GM10248 (cell line): ENCODE measurements at places on chromosomes 5 and 9.

- DNase-seq, result peak; percentile 42
These were observed 69.9 kb downstream of the MAMDC2 start for GRCh38 chr9:70113403-70114022.

GRCh38 chr9:94081864-94082463 is 2.3 kb upstream of the PTPDC1 start:
- DNase-seq, result no peak

DNA sequence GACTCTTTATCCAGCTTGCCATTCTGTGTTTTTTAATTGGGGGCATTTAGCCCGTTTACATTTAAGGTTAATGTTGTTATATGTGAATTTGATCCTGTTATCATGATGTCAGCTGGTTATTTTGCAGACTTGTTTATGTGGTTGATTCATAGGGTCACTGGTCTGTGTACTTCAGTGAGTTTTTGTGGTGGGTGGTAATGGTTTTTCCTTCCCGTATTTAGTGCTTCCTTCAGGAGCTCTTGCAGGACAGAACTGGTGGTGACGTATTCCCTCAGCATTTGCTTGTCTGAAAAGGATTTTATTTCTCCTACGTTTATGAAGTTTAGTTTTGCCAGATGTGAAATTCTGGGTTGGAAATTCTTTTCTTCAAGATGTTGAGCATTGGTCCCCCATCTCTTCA is 381.1 kb downstream of the MAN2A1 start:
- DNase-seq, result no peak

- no peak for DNase-seq
These were observed 179.4 kb upstream of the ADRA1B start for GRCh38 chr5:159736844-159737243.

- no peak for DNase-seq
These were observed 62.6 kb downstream of the PPARGC1B start for GRCh38 chr5:149792540-149793255.

- DNase-seq, result no peak
These were observed 1658.4 kb downstream of the MAT2B start for GRCh38 chr5:165163861-165164260.

DNA sequence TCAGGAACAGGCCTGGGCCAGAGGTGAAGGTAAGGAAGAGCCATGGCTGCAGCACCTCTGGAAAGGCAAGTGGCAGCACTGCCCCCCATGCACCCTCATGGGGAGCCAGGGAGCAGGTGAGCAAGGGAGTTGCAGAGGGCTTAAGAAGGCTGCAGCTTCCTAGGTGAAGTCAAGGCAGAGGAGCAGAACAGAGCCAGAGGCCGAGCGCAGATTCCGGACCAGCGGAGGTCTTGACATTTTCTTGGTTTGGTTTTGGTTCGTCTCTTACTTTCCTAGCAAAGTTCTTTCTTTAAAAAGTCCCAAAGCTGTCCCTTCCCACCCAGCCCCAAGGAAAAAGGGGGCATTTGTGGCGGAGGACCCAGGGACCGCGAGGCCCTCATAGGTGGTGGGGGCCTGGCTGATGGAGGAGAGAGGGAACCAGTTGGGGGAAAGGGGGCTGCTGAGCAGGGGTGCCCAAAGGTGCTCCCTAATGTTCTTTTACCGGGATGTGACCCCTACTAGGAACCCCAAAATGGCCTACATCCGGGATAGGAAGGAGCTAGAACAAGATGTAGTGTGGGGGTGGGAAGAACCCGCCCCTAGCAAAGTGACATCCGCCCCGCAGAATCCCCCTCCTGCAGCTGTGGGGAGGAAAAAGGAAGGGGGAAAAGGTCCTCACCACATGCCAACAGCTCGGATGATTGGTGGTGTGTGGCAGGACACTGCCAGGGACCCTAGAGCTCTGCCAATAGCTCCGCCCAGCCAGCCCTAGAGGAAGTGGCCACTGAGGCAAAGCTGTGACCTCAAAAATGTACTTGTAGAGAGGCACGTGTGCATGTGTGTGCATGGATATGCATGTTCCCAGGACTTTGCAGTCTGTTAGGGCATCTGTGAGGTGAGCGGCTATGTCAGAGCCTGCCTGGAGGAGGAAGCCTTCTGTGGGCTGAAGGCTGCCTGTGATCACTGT is 914 bp upstream of the CD72 start:
- DNase-seq, result peak; percentile 60

GRCh38 chr5:153005711-153006110 is 484.8 kb upstream of the GRIA1 start:
- DNase-seq, result no peak

DNA sequence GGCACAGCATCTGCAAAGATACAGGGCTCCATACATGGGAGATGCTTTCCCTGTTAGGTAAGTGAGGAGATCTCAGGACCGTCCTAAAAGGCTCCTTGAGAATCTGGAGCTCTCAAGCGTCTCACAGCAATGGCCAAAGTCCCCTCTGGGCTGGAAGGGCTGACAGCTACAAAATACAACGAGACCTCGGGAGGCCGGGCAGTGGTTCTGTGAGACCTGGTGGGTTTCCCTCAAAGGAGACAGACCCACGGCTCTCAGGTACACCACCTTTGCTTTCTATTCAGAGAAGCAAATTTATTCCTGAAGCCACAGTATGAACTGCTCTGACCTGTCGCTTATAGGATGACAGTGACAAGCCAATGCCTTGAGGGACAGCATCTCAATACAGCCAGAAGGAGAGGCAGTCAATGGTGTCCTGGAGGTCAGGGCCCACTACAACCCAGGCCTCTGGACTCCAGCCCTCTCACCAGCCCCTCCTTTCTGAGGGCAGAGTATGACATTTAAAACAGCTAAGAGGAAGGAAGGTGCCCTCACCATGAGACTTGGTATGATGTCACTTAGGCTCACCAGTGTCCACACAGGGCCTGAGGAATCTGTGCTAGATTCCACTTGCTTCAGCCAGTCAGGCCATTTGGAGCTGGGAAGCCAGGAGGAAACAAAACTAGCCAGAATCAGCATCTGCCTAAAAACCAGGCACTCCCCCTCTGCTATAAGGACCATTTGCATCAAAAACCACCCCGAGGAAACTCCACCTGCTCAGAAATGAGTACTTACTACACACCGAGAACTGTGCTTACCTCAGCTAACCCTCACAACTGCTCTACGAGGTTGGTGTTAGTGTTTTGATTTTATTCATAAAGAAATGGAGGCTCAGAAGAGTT is 86.5 kb upstream of the FSTL4 start:
- DNase-seq, result peak; percentile 51

DNA sequence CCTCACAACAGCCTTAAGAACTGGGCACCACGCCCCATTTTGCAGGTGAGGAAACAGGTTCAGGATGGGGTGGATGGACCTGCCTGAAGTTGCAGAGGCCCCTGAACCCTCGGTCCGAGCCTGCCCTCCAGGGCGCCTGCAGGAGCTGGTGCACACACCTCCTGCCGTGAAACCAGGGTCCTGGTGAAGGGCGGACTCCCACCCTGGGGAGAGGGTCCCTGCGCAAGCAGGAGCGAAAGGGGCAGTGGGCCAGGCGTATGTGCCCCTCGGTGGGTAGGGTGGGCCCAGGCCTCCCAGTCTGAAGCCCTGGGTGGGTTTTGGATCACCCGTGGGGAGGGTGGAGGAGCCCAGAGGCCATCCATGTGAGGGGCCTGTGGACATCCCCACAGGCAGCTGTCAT is 37.9 kb downstream of the HK3 start:
- no peak for DNase-seq

DNA sequence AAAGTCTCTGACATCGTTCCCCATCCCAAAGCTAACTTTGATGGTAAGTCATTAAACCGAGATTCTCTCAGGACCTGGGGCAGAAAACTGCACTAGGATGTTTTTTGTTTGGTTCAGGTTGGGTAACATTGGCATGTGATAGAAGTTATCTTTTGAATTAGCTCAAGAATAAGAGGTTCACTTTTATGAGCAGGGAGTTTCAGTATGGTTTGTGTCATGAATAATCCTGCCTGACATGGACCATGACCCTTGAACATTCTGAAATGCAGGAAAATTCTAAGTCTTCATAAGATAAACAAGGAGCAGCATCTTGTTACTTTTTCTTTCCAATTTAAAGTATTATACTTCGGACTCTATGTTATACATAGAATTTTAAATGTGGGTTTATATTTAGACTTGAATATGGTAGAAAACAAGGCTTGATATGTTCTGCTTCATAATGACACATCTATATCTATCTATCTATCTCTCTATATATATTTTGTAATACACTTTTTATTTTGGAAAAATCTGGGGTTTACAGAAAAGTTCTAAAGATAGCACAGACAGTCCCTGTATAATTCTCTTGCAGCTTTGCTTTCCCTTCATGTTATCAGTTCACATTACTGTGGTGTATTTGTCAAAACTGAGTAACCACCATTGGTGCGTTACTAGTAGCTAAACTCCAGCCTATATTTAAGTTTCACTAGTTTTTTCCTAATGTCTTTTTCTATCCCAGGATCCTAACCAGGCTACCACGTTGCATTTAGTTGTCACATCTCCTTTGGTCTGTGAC is 102.7 kb upstream of the TAF11L2 start:
- no peak for DNase-seq

GRCh38 chr5:31415009-31415923 is 116.6 kb downstream of the DROSHA start:
- no peak for DNase-seq

DNA sequence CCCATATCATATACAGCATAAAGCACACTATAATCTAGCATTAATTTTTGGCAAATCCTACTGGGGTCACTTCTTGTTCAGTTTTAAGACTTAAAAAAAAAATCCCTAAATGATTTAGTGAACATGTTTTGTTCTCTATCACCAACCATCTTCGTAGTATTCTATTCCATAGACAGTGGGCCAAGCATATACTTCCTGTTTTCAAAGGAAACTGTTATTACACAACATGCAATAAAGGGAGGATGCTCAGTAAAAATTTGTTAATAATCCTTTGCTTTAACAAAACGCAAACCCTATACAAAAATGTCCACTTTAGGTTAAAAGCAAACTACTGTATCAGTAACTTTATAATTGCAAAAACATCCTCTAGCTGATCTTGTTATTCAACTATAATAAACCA is 13.0 kb downstream of the CCNH start:
- no peak for DNase-seq

GRCh38 chr9:79489261-79490000 is 82.3 kb upstream of the TLE4 start:
- DNase-seq, result no peak

DNA sequence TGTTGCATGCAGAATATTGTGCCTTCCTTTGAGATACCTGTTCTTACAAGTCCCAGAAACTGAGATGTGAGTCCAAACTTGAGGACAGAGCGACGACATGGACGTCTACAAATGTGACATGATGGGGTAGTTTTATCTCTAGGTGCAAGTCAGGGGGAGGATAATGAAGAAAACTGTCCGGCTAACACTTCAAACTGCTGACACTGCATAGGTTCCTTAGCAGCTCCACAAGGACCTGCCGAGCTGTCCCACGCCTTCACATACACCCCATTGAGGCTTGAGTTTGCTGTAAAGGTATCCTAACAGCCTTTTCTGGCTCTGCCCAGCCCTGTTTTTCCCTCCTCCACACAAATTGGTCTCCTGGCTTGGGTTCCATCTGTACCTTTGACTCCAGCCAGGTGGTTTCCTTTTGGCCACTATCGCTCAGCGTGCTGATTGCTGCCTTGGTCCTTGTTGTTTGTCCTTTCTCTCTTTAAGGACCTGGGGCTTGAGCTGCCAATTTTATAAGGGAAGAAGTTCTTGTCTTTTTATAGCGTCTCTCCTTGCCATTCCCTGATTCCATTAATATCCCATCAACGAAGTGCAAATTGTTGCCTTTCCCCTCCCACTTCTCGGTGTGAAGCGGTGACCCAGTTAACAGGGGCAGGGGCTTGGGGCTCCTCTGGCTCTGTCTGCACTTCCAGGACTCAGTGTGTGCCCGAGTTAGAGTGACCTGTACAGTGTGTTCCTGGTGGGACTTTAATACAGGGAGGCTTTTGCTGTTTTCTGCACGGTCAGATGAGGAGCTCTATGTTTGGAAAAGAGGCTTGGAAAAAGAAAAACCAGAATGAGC is 100.3 kb downstream of the PCSK1 start:
- DNase-seq, result no peak

- DNase-seq, result no peak
These were observed 11.1 kb downstream of the PALM2AKAP2 start for GRCh38 chr9:109791003-109791677.

DNA sequence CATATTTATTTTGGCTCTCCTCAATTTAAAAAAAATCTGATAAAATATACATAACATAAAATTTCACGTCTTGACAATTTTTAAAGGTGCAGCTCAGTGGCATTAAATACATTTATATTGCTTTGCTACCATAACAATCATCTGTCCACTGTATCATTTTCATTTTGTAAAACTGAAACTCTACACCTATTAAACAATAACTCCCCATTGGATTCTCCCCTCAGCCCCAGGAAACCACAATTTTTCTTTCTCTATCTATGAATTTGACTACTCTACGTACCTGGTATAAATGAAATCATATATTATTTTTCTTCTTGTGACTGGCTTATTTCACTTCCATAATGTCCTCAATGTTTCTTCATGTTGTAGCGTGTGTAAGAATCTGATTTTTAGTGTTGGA is 563.5 kb downstream of the PRR16 start:
- no peak for DNase-seq

DNA sequence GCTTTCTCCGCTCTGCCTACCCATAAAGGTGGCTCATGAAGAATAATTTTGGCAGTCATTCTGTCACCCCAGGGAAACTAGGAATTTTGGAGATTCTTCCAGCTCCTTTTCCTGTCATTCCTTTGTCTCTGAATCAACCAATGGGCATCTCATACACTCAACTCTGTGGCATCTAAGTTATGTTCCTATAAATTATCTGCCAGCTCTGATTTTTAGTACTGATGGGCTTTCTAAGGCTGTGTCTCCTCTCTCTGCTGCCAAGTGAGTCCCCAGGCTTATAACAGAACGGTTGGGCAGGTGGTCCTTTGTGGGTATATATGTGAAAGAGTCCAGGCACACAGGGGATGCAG is 226.8 kb downstream of the NMUR2 start:
- no peak for DNase-seq

GRCh38 chr5:78720227-78720985 is 71.8 kb upstream of the LHFPL2 start:
- no peak for DNase-seq

DNA sequence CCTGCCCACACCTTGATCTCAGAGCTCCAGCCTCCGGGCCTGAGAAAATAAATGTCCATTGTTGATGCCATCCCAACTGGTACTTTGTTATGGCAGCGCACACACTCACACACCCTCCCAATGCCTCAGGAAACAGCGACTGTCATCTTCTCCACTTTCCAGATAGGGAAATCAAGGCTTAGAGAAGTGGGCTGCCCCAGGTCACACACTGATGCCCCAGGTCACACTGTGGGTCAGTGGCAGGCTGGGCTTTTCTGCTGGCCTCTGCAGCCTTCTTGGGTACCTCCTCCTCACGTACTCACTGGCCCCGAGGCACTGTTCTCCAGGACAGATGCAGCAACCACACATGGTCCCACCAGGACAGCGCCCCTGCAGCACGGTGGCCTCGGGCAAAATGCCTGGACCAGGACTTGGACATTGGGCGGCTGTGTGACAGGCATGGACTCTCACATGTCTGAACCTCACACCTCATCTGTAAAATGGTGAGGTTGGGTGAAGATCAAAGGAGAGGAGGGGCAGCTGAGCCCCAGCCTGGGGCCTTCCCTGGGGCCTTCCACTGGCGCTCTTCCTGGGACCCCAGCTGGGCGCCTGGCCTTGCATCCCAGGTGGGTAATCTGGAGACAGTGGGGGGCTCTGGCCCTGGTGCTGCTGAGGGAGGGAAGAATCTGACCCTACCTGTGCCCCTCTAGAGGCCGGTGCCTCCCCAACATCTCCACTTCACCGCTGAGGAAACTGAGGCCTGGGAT is 156.0 kb downstream of the COL23A1 start:
- no peak for DNase-seq

GRCh38 chr9:10144355-10144754 is 468.4 kb downstream of the PTPRD start:
- no peak for DNase-seq
